Activated naive CD4-positive, alpha-beta T cell treated with anti-CD3 and anti-CD28 coated beads, Interleukin-2, amount 10 ng/mL, durations not matched to agents 7 days and 5 days (primary cell): ENCODE measurements at places on chromosomes 7 and 10.

- no peak for DNase-seq
Measured at GRCh38 chr7:154709840-154710520, 292.9 kb downstream of the PAXIP1 start.

- peak; percentile 81 for DNase-seq
Measured at GRCh38 chr10:61903221-61903927, 1.9 kb downstream of the ARID5B start.

- no peak for DNase-seq
Measured at GRCh38 chr10:49783645-49784044, 21.5 kb upstream of the OGDHL start.

GRCh38 chr10:133278577-133279265, 2.1 kb upstream of the ADAM8 start:
- peak; percentile 67 for DNase-seq

DNA sequence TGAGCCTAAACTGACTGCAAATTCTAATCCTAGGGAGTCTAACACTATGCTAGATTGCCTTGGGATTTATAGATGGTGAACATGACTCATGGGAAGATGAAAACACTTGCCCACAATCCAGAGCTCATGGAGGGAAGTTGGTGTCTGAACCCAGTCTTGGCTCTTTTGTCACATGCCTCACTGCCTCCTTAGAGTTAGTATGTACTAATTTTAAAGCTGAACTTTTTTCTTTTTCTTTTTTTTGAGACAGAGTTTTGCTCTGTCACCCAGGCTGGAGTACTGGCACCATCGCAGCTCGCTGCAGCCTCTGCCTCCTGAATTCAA, 14.4 kb downstream of the MRPL32 start:
- DNase-seq = no peak

GRCh38 chr7:43535810-43536585, 46.9 kb upstream of the STK17A start:
- no peak for DNase-seq

GRCh38 chr7:154096-154799, 38.1 kb upstream of the FAM20C start:
- no peak for DNase-seq
